Left renal cortex interstitium (tissue), 4 donors: ENCODE measurements at places on chromosomes 16 and 17.

DNA sequence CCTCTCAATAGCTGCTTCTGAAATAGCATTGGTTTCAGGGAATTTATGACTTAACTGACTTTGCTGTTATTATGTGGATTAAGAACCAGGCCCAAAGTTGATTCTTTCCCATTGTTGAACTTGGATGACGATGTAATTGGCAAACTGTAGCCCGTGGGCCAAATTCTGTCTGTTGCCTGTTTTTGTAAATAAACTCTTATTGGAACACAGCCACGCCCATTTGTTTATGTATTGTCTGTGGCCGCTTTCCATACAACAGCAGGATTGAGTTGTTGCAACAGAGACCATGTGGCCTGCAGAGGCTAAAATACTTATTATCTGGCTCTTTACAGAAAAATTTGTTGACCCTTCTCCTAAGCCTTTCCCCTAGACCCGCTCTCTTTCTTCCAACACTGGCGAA lies 31.6 kb downstream of the NTN1 start:
- no peak for DNase-seq

DNA sequence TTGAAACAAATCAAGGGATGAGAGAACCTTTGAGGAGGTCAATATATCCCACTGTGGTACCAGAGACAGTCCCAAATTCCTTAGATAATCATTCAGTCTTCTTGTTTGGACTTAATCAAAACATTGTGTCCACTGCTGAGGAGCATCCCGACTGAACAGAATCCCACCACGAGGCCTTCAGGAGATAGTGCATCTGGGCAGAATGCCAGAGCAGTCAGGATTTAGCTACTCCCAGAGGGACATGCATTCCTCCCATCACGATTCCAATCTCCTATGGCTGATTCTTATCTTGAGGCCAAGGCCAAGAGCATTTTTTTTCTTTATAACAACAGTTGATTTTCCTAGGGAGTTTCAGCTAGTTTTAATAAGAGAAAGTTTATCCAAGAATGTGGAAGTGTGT lies 87.4 kb upstream of the COX10 start:
- DNase-seq: no peak

- no peak for DNase-seq
These were observed 72.8 kb upstream of the C16orf82 start for GRCh38 chr16:26993963-26994362.

DNA sequence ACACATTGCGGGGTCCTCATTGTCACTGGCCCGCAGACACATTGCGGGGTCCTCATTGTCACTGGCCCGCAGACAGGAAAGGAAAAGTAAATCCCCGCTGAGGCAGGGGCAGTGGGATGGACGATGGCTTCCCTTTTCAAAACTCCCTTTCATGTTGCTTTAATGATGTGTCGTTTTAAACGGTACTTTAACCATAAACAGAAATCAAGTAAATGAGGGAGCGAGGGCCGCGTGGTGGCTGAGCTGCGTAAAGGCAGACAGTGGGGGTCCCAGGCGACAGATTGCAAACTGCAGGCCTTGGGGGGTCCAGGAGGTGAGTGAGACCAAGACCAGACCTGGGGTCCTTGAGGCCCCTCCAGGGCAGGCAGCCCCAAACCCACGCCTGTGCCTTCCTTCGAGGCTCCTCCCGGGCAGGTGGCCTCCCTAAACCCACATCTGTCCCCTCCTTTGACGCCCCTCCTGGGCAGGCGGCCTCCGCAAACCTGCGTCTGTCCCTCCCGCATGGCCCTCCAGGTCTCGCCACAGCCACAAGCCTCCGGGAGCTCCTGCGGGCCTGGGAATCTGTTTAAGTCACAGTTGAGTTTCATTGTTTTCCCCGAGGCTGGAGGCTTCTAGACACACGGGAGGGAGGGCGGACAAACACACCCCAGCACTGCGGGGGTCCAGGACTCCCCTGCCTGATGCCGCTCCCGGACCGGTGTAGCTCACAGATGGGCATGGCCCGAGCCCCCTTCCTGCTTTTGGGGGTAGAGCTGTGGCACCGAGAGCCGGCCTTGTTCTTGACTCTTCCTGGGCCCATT lies 7.3 kb downstream of the PIEZO1 start:
- no peak for DNase-seq

DNA sequence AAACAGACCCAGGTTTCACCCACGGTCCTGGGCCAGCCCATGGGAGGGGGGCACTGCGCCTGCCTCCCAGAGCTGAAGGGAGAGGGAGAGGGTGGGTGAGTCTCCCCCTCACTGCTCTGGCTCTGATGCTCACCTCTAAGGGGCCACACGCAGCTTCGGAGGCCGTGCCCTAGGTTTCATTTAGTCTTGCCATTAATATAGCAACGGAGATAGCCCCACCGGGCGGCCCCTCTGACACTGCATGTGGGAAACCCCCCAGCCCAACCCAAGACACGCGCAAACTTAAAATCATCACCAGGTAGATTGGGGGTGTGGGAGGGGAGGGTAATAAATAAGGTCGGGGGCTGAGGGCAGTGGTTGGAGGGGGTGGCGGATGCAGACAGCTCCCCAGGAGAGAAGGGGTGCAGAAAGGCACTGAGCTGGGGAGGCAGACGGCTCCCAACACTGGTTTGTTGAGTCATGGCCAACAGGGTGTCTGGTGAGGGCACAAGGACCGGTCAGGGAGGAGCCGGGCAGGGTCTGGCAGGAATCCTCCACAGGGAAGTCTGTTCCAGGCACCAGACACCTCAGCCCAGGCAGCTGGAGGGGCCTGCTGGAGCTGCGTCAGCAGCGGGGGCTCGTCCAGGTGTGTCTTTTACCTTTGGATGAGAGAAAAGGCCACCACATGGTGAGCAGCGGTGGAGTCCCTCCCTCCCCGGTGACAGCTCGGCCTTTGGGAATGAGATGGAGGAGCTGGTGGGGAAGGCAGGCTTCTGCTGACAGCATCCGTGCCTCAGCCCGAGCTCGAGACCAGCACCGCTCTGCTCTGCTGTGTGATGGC lies 32.0 kb upstream of the DOC2B start:
- no peak for DNase-seq

DNA sequence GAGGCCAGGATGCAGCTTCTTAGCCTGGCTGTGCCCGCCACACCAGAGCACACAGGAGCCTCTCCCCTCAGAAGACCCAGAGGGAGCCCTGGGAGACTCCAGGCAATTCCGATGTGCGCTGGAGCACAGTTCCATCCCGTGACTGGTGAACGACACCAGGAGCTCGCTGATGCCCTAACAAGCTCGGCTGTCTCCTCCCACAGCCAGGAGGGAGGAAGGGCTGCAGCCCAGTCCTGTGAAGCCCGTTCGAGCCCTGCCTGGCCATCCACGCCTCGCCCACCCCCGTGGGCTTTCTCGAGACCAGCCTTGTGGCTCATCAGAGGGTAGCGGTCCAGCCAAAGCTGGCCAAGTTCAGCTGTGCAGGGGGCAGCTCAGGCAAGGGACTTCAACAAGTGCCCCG lies 21.8 kb upstream of the RASD1 start:
- DNase-seq: no peak

- no peak for DNase-seq
These were observed 36.7 kb downstream of the COTL1 start for GRCh38 chr16:84581158-84581557.

GRCh38 chr17:69142175-69142802 lies 594 bp upstream of the ABCA6 start:
- DNase-seq: no peak

- no peak for DNase-seq
These were observed 179.9 kb downstream of the SEC14L1 start for GRCh38 chr17:77320485-77321256.

DNA sequence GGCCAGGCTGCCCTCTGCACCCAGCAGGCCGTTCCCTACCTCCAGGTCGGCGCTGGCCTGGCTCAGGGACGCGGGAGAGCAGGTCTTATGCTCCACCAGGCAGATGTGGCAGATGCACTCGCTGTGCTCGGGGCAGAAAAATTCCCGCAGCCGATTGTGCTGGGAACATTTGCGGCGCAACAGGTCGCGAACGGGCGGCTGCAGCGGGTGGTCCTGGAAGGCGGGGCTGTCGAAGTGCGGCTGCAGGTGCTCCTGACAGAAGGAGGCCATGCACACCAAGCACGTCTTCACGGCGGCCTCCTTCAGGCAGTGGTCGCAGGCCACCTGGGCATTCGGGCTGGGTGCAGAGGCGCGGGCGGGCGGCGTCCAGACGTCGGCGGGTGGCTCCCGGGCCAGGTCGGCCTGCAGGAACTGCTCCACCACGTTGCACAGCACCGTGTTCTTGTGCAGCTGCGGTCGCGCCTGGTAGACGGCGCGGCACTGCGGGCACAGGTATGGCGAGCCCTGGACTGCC lies 439 bp downstream of the TRIM25 start:
- DNase-seq: no peak

DNA sequence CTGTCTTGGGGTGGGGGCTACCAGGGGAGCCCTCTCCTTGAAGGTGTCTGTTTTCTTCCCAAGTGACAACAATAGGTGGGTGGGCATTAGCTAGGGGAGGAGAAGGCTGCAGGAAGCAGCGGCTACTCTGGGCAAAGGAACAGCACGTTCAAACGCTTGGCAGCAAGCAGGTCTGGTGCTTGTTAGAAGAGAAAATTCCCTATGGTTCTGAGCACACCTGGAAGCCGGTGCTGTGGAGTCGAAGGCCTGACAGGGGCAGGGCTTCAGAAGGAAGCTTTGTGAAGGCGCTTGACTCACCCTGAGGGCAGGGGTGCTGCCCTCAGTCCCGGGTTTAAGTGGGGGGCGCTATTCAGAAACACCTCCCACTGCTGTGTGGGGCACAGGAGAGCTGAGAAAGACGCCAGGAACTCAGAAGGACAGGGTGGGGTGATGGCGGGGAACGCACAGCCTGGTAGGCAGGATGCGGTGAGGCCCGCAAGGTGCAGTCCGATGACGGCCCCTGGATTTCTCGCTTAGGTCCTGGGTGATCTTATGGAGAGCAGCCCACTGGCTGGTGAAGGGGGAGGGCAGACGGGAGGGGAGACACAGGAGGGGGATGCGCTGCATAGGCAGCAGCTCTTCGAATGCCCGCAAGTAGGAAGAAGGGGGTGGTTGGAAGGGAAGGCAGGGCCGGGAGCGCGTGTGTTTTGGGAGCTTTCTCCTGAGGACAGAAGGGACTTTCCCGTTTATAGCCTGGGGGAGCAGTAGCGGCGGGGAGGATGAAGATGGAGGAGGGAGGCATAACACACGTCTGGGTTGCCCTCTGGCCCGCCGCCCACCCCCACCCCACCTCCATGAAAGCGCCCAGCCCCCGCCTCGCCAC lies 3.2 kb downstream of the GJD3 start:
- DNase-seq: no peak

- no peak for DNase-seq
These were observed 436 bp downstream of the PHB1 start for GRCh38 chr17:49414271-49414621.

GRCh38 chr17:39238311-39238972 lies 12.7 kb upstream of the STAC2 start:
- DNase-seq: no peak

DNA sequence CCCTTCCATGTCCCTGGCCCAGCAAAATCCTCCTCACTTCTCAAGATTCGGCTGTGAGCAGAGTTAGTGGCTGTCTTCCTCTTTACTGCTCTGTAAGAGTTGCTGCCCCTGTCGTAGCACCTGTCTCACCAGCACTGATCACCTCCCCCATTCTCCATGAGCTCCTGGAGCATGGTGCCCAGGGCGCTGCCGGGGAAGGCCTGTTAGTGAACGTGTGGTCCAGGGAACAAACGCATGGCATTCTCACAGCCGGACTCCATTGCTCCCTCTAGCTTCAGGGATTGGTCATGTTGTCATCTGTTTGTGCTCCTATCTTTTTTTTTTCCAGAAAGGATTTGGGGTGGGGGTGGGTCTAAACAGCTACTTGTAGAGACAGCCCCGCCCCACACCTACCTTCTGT lies 141.2 kb downstream of the CMIP start:
- DNase-seq: no peak

- DNase-seq: no peak
These were observed 6.7 kb downstream of the NUPR1 start for GRCh38 chr16:28531777-28532744.

GRCh38 chr16:2233872-2234812 lies 2.1 kb upstream of the DNASE1L2 start:
- no peak for DNase-seq

- no peak for DNase-seq
These were observed 17.4 kb downstream of the ZNF423 start for GRCh38 chr16:49838441-49839016.

DNA sequence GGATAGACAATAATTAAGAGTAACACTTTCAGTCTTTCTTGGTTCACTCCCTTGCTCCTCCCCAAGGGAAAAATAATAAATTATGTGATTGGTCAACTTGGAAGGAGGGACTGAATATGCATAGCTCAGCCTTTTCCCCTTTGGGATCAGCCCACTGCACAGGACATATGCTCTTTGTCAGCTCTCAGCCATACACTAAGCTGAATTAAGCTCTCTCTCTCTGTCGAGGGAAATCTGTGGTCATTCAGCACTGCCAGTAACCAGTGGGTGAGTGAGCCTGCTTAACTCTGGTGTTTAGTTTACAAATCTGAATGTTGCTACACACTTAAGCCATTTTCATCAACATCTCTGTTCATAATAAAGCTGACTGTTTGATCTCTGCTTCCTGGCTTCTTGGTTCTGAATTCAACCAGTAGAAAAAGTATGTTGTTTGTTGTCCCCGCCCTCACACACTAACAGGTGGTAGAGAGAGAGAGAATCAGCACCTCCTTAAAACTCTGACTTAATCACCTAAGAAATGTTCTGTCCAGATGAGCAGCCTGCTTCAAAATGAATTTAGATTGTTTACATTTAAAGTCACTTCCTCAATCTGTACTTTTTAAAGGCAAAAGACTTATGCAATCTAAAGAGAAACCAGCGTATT lies 102.3 kb upstream of the C17orf78 start:
- DNase-seq: no peak

DNA sequence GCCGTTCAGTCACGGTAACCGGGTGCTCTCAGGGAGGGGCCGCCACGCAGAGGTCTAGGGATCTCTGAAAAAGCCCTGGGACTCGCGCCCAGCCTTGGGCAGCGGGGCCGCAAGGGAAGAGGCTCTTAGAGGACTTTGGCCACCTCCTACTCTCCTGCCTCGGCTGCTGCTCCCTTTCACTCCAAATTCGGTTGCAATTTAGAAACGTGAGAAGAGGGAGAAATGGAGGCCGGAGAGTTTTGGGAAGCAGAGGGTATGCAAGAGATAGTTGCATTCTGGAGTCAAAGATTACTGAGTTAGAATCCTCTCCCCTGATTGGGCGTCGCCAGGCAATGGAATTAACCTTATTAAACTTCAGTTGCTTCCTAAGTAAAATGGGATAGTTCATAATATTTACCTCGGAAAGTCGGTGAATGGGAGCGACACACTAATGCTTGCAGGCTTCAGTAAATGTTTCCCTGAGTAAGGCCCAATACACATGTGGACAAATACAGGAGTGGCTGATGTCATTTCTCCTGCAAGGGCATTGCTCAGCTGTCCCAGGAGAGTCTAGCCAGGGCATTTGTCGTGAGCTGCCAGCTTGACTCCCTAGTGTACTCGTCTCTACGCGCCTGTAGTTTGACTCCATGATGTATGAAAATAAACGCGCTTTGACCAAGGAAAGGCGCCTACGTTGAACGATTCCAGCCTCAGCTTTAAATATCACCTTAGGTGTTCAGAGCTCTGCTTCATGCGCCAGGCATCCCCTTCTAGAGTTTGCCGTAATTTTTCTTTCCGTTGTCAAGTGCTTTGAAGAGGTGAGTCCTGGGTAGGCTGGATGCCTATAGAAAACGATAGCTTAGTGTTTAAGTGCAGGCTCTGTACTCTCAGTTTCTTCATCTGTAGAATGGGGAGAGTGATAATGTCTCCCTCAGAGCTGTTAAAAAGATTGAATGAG lies 667 bp downstream of the OGFOD1 start:
- DNase-seq: no peak
